ENCODE measurements at places on chromosomes 3 and 15.

DNA sequence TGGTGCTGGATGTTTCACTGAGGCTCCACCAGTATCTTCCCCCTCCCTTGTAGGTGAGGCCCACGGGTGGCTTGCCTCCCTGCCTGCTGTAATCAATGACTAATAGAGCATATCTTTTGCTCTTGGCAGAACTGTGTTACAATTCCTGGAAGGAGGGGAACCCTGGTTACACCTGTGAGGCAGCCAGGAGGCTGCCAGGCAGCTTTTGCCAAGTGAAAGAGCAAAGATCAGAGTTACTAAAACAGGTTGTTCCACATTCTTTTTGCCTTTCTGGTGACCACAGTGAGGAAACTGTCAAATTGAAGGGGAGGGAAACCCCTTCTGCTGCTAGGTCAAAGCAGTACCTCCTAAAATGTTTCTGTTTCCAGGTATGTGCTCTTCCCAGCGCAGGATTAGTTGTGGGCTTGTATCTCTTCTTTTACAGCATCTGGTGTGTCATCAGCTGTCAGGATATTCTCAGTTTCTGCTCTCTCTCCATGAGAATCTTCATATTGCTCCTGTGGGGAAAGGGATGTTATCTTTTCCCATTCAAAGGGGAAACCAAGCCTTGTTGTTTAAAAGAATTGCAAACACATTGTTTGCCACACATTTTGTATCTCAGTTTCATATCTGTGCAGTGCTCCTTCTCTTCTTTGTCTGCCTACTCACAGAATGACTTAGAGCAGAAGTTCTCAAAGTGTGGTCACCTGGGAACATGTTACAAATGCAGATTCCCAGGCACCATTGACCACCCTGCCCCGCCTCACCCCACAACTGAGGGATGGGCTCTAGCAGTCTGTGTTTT lies 137.4 kb upstream of the UMPS start:
- no peak for DNase-seq

GRCh38 chr3:143119974-143120715 lies 574 bp downstream of the CHST2 start:
- DNase-seq: no peak

GRCh38 chr3:152193673-152194267 lies 75.0 kb upstream of the MBNL1 start:
- DNase-seq: no peak

DNA sequence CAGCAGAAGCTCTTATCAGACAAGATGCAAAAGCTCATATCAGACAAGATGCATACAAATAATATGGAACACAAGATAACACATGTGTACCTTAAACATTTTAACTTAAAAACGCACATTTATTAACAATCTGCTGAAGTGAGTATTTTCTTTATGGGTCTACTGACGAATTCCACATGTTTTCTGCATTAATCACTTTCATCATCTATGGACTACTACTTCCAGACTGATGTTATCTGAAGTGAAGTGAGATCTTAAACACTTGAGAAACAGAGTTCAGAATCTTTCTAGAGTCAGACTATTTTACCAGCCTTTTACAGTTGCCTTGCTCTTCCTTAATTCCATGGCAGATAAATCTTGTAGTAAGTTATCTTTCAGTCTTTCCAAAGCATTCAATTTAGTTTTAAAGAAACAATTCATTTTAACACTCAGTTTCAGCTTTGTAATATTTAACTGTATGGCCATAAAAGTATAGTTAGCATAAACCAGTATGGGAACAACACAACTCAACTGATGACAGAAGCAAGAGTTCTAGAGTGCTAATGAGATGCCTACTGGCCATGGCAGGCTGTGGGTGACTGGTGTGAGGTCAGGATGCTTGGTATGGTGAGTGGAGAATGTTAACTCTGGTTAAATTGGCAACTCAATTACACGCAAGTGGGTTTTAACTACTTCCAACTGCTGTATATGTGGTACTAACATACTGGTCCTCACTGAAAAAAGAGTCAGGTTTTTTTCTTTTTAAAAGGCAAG lies 9.8 kb downstream of the CMTM6 start:
- DNase-seq: no peak

- DNase-seq: peak; percentile 64
Measured at GRCh38 chr15:35751413-35752133, 205.6 kb upstream of the DPH6 start.

- no peak for DNase-seq
Measured at GRCh38 chr15:37979671-37980409, 45.4 kb downstream of the TMCO5A start.

GRCh38 chr15:45376967-45377608 lies 1.3 kb downstream of the GATM start:
- DNase-seq: no peak

DNA sequence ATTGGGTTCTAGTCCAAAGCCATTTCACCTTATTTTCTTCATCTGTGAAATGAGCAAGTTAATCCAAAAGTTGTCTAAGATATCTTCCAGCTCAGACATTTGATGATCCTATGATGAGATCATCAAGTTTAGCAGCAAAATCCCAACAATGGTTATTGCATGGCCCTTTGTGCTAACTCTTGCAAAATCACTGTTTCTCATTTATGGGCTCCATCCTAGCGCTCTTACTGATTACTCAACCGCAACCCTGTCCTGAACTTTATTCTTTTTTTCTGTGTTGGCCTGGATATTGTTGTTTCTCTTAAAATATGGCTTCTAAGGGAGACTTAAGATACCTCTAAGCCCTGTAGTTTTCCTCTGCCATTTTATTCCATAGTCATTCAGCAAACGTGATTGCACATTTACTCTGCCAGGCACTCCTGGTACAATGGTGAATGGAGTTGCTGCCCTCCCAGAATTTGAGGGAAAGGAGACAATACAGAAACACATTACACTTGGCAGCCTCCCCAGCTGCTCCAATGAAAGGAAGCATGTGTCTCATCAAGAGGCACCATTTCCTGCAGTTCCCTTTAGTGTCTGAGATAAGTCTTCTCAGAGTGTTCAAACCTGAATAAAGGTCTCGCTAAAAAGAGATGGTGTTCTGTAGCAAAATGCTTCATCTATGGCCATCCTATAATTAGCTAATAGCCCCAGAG lies 4.4 kb downstream of the GXYLT2 start:
- no peak for DNase-seq

DNA sequence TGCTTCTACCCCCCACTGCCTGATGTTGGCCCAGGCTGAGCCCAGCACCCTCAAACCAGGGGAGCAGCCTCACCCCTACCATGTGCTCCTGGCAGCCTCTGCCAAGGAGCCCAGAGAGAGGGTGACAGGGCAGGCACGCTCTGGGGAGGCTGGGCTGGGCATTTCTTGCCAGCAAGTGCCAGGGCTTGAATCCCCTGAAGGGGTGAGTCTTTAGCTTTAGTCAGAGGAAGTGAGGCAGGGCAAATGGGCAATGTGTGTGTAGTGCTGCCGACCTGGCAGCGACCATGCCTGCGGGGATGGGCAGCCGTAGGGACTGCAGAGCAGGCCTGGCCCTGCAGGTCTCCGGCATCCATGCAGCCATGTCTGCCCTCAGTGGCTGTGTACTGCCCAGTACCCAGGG lies 18.1 kb downstream of the DUSP7 start:
- DNase-seq: no peak

DNA sequence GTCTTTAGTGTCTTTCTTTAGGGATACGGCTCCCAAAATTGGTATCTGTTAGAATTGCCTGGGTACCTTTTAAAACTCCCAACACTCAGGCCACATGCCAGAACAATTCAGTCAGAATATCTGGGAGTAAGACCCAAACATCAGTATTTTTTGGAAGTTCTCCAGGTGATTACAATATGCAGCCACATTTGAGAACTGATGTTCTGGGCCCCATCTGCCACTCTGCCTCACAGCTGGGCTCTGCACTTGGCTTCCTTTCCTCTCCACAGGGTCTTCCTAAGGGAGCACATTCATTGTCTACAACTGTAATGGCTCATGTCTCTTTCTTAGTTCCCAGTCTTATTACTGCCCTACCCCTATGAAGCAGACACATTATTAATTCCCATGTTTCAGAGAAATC lies 394.5 kb downstream of the MFSD1 start:
- no peak for DNase-seq

Data from NCI-H1417 treated with DMSO at 0.1 percent for 48 hours (cell line).